Umbilical cord (tissue), 2 donors: ENCODE measurements at places on chromosomes 5 and 9. TPM values are rescaled to one million over a fixed set of nuclear protein-coding genes. Genes with fewer than 3 reads are reported as not detected.

Gene TUSC1
- 20.7 TPM for total RNA-seq

Gene FGF18
- total RNA-seq = 2.2 TPM

Gene MARCOL
- 3.9 TPM for total RNA-seq

Gene SPINK4
- total RNA-seq = not detected

Gene PCDHGA3
- 2.2 TPM for total RNA-seq

Gene OSTF1
- total RNA-seq = 27.0 TPM

Gene PCDHGB1
- total RNA-seq = 1.7 TPM

Gene LIFR
- 82.3 TPM for total RNA-seq

Gene HMMR
- 5.3 TPM for total RNA-seq

Gene BTF3
- 207 TPM for total RNA-seq

Gene DMGDH
- 3.9 TPM for total RNA-seq

Gene SPATA31D3
- 2.2 TPM for total RNA-seq

Gene DPYSL3
- 229 TPM for total RNA-seq

Gene CCNI2
- total RNA-seq = 0.72 TPM

Gene CNTNAP3B
- total RNA-seq = 81.6 TPM

Gene ANKRD31
- total RNA-seq = 1.2 TPM

Gene DCTN3
- total RNA-seq = 108 TPM

Gene APBA1
- 20.9 TPM for total RNA-seq

Gene PCDHA1
- total RNA-seq = 5.3 TPM

Gene CTSV
- total RNA-seq = 6.7 TPM

Gene SPINK13
- not detected for total RNA-seq

Gene CLIC3
- total RNA-seq = 24.3 TPM

Gene DIAPH1
- total RNA-seq = 16.9 TPM
